ENCODE measurements at places on chromosomes 11 and 22. TPM values are rescaled to one million over a fixed set of nuclear protein-coding genes. Genes with fewer than 3 reads are reported as not detected.
A peak's percentile ranks its signal among the peaks of the same experiment; 100 is the strongest.

DNA sequence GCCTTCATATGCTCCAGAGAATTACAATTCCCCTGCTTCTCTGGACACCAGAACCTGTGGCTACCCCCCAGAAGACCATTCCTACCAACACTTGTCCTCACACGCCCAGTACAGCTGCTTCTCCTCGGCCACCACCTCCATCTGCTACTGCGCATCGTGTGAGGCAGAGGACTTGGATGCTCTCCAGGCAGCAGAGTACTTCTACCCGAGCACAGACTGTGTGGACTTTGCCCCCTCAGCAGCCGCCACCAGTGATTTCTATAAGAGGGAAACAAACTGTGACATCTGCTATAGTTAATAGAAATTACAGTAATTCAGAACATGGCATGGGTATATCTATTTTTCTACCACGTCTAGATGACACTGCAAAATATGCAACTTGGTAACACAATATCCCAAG, 9.8 kb downstream of the POU2AF3 start:
- no peak overlapping the region for H3K27ac ChIP-seq
- H3K27me3 ChIP-seq: no peaks in the 10 kb centered on the region
- DNase-seq: no peak
- no peaks in the 10 kb centered on the region for H3K36me3 ChIP-seq

- H3K27ac ChIP-seq: no peak overlapping the region
- H3K36me3 ChIP-seq: no peaks in the 10 kb centered on the region
- no peak for DNase-seq
- H3K4me3 ChIP-seq: no peak overlapping the region
These were observed 37.4 kb downstream of the USP28 start for GRCh38 chr11:113838005-113838404.

GRCh38 chr22:29937940-29938693, 55.1 kb downstream of the MTMR3 start:
- no peak for DNase-seq
- H3K27me3 ChIP-seq: no peaks in the 10 kb centered on the region
- no peaks in the 10 kb centered on the region for H3K4me1 ChIP-seq
- H3K36me3 ChIP-seq: no peaks in the 10 kb centered on the region
- no peak overlapping the region for H3K27ac ChIP-seq

Gene APLNR
- not detected for total RNA-seq

DNA sequence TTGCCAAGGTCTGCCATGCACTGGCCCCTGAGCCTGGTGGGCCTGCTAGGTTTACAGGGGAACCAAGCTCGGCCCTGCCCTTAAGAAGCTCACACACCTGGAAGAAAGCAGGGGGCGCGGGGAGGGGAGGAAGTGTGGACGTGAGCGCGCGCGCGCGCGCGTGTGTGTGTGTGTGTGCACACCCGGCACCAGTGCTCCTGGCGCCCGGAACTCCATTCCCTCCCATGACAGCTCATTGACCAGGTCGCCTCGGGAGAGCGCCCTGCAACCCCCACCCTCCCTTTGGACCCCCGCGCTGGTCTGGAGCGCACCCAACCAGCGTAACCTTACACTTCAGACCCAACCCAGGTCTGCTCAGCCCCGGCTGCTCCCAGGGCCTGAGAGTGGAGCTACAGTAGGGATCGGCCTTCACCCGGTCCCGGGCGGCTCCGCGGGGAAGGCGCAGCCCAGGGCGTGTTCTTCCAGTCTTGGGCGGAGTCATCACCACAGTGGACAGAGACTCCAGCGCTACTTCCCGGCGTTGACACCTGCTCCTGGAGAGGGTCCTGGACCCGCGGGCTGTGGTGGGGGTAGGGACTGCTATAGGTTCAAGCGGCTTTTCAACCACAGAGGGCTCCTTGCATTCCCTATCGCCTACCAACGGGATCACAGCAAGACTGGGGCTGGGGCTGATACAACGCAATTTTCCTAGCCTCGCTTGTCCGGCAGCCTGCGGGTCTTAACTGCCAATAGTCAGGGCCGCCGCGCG, 1.5 kb downstream of the GALNT18 start:
- H3K27ac ChIP-seq: peak overlapping the region; percentile 65
- H3K27me3 ChIP-seq: no peaks in the 10 kb centered on the region
- H3K4me3 ChIP-seq: peak overlapping the region; percentile 57

Gene ARHGAP20
- 9.0 TPM for total RNA-seq

Gene GGTLC2
- not detected for total RNA-seq

GRCh38 chr11:123407130-123407995, 22.7 kb upstream of the GRAMD1B start:
- H3K4me1 ChIP-seq: no peaks in the 10 kb centered on the region
- no peak overlapping the region for H3K27ac ChIP-seq
- DNase-seq: peak; percentile 30
- H3K4me3 ChIP-seq: no peak overlapping the region
- no peaks in the 10 kb centered on the region for H3K27me3 ChIP-seq

Gene SPON1
- 139 TPM for total RNA-seq

GRCh38 chr22:20804650-20805049, 30.7 kb downstream of the SERPIND1 start:
- H3K27me3 ChIP-seq: no peaks in the 10 kb centered on the region
- no peak overlapping the region for H3K27ac ChIP-seq
- DNase-seq: no peak
- no peaks in the 10 kb centered on the region for H3K36me3 ChIP-seq

- no peak for DNase-seq
- H3K27ac ChIP-seq: no peak overlapping the region
- H3K36me3 ChIP-seq: no peaks in the 10 kb centered on the region
These were observed 4.2 kb downstream of the CHORDC1 start for GRCh38 chr11:90218606-90219005.

DNA sequence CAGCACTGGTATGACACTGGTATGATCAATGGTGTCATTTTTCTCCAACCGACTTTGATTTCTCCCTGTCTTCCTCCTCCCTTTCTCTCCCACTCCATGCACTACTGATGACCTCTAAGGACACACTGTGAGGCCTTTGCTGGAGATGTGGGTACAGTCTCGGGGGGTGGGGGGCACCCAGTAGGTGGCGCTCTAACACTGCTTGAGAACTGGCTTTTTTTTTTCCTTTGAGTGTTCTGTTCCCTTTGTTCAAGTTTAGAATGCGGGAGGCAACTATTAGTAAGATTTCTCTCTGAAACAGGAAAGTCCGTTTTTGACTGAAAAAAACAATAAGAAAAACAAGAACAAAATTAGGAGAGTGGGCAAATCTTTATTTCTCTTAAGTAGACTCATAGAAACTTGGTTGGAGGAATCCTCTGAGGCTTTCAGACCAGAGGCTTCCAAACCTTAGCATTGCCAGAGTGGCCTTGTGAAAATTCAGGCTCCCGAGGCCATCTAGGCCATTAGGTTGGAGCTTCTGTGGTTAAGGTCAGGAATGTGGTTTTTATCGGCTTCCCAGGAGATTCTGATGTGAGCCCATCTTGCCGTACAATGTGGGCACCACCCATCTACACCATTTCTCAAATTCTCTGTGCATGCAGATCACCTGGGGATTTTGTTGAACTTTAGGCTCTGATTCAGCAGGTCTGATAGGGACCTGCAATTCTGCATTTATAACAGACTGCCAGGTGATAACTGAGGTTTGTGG, 43.2 kb downstream of the PANX1 start:
- DNase-seq: no peak
- H3K27ac ChIP-seq: no peak overlapping the region
- H3K4me1 ChIP-seq: no peaks in the 10 kb centered on the region

Gene CAVIN3
- 85.0 TPM for total RNA-seq

DNA sequence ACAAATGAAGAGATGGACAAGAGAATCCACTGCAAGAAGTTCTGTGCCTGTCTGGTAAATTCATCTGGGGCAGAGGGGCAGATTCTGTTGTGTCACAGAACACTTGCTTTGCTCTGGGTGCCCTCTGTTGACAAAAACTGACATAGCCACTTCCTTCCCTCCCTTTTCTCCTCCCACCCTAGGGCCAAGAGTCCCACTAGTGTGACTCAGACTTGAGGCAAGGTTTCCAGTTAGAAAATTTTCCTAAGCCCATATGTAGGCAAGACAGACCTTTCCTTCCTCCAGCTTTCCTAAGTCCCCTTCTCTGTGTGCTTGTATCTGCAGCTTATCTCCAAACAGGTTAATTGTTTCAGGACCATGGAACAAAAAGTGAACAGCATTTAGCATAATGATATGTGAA, 106.8 kb downstream of the RBFOX2 start:
- no peaks in the 10 kb centered on the region for H3K36me3 ChIP-seq
- H3K27me3 ChIP-seq: no peaks in the 10 kb centered on the region
- no peaks in the 10 kb centered on the region for H3K4me1 ChIP-seq
- H3K4me3 ChIP-seq: no peak overlapping the region
- DNase-seq: peak; percentile 81
- peak overlapping the region; percentile 61 for H3K27ac ChIP-seq

DNA sequence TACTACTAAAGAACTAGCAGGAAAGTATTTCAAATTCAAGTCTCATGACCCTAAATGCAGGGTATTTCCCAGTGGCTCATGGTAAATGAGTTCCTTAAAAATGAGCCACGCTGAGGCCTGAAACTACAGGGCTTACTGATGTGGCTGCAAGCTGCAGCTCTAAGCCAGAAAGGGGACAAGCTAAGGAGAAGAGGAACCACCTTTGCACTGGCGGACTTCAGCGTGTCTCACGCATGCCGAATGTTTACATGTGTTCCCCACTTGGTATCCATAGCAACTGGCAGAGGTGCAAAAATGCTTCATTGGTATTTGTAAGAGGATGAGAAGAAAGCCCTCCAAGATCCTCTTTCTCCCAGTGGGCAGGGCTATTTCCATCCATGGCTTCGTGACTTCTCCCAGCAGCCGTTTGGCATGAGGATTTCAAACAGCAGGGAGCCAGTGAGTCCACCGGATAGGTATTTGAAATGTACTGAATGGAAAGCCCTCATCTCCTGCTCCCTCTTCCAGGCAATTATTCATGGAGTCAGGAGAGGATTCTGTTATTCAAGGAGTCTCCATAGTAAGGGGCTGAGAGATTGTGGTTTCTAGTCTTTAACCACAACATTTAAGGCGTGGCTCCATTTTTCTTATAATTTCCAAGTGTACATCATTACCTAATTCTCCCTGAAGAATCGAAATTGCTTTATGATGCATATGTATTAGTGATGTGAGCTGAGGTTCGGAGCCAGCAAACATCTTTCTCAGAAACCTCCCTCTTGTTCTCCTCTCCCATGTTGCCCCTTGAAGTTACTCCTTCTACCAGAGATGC, 55.3 kb upstream of the CD44 start:
- H3K4me1 ChIP-seq: peaks cover 11% of the 10 kb centered on the region
- H3K27me3 ChIP-seq: no peaks in the 10 kb centered on the region
- no peaks in the 10 kb centered on the region for H3K36me3 ChIP-seq
- H3K4me3 ChIP-seq: no peak overlapping the region
- peak; percentile 89 for DNase-seq

DNA sequence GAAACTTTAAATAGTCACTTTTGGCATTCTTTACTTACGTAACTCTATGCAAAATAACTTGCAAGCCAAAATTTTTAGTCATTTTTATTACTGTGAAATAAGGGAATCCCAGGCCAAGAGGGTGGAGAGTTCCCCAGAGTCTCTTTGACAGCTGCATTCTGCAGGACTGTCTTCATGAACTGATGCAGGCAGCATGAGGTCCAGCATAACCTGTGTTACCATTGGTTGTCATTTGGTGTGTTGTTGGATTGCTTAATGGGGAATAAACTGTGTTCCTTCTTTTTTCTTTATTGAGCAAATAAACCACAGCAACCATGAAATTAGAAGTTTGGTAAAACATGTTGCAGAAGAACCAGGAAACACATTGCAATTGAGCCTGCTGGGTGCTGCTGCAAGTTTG, 24.6 kb downstream of the MMP27 start:
- no peaks in the 10 kb centered on the region for H3K36me3 ChIP-seq
- H3K4me1 ChIP-seq: no peaks in the 10 kb centered on the region
- no peak for DNase-seq
- peak overlapping the region; percentile 55 for H3K27ac ChIP-seq
- no peak overlapping the region for H3K4me3 ChIP-seq
- H3K27me3 ChIP-seq: no peaks in the 10 kb centered on the region

DNA sequence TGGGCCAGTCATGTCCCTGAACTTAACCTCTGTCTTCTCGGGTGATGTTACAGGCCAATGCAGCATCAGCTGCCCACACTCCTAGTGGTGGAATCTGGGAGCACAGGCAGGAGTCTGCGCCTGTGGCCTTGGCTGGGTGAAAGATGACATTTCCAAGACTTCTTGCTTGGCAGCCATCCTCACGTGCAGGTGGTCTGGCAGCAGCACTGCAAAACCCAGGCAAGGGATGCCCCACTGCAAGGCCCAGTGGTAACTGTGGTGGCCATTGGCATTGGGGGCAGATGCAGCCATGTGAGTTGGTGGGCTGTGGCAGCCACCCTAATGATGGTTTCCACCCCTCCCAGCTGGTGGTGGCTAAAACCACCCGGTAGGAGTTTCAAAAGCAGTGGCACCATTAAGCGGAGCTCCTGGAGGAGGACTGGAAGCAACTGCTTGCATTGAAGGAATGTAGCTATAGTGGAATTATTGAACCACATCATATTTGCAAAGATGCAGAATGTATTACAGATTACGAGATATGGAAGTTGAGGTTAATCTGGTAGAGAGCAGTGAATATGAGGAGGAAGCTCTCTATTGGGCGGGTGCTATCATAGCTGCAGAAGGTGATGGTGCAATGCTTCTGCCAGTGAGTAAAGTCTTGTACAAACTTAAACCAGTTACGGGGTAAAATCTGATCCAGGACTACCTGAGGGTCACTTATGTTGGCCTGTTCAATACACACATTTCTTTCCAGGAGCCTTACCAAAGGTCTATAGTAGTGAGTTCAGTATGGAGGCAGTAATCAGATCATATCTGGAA, 120.7 kb upstream of the TOP3B start:
- no peaks in the 10 kb centered on the region for H3K36me3 ChIP-seq
- DNase-seq: no peak

GRCh38 chr11:73218106-73218829, at the start of gene P2RY2:
TSS of gene P2RY2 (plus strand) at chr11:73218281. CDS start at chr11:73234160, 15,879 bp downstream.
- H3K36me3 ChIP-seq: no peaks in the 10 kb centered on the region
- H3K27ac ChIP-seq: no peak within 1 kb of the TSS
- H3K27me3 ChIP-seq: no peaks in the 10 kb centered on the region
- DNase-seq: peak; percentile 27

Gene BIK
- total RNA-seq: 0.76 TPM

Gene GPR83
- total RNA-seq: not detected

DNA sequence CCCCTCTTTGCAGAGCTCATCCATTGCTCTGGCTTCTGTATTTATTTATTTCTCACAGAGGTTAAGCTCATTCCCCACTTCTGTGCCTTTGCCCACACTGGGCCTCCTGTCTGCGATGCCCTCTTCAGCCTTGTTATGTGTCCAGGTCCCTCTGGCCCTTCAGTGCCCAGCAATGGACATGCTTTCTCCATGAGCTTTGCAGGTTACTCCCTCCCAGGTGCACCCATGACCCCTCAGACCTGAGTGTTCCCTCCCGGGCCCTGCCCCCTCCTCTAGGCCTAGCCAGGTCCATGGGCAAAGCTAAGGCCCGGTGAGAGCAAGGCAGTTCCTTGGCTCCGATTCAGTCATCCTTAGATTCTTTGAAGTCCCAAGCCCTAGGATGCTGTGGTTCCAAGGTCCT, 17.5 kb upstream of the ARHGEF17 start:
- H3K4me3 ChIP-seq: no peak overlapping the region
- H3K36me3 ChIP-seq: no peaks in the 10 kb centered on the region
- H3K4me1 ChIP-seq: peaks cover 3% of the 10 kb centered on the region
- H3K27ac ChIP-seq: no peak overlapping the region
- H3K27me3 ChIP-seq: no peaks in the 10 kb centered on the region

- H3K4me1 ChIP-seq: no peaks in the 10 kb centered on the region
- no peaks in the 10 kb centered on the region for H3K27me3 ChIP-seq
- H3K4me3 ChIP-seq: no peak overlapping the region
- DNase-seq: no peak
These were observed 390.6 kb downstream of the AASDHPPT start for GRCh38 chr11:106468086-106468485.

- H3K27ac ChIP-seq: no peak overlapping the region
- no peaks in the 10 kb centered on the region for H3K4me1 ChIP-seq
- H3K27me3 ChIP-seq: no peaks in the 10 kb centered on the region
- H3K36me3 ChIP-seq: no peaks in the 10 kb centered on the region
These were observed 56.6 kb downstream of the LINC01488 start for GRCh38 chr11:69537855-69538640.

Measured in uterus (tissue), 4 donors.